ENCODE measurements at places on chromosomes 1 and 21.
A peak's percentile ranks its signal among the peaks of the same experiment; 100 is the strongest.

DNA sequence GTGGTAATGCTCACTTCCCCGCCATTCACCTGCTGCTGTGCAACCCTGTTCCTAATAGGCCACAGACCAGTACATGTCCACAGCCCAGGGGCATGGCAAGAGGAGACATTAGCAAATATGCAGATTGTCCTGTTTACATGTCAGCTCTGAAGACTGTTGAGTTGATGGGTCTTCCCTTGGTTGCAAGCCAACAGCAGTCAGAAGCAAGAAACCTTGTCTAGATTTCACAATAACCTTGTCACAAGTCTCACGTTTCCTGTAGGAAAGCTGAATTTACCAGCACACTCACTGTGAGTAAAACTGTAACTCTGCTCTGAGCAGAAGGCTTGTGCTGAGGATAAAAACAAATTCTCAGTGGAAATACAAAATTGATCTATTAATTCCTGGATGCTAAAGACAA is 195.1 kb downstream of the HLX start:
- DNase-seq: no peak

DNA sequence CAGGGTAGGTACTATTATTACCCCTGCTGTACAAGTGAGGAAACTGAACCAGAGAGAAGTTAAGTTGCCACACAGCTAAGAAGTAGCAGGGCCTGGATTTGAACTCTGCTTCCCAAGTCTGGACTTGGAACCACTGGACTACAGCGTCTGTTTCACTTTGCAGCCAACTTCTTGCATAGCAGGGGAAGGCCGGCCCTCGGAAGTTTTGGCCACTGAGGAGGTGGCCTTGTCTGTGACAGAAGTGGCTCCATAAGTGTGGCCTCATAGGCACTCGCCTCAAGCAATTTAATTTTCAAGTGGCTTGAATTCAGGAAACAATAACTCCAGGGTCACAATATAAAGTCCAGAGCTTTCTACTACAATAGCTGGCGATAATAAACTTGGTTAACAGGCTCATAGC is 41.4 kb downstream of the PLEKHA6 start:
- no peak for DNase-seq

DNA sequence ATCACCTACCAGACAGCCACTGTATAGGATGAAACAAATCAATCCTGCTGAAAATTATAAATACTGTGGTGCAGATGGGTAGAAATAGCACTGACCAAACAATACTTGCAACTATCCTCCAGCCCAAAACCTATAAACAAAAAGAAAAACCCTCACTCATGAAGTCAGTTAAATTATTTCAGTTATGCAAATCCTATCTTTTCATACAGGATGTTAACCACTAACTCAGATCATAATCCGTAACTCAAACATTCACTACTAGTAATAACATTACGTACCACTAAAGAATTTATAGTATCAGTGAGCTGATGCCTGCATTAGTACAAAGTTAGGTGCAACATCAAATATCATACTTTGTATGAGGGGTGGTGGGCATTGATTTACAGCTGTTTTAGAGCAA is 2.6 kb downstream of the NDC1 start:
- no peak for DNase-seq

GRCh38 chr1:4170548-4171340 is 270.7 kb upstream of the C1orf174 start:
- peak; percentile 67 for DNase-seq

DNA sequence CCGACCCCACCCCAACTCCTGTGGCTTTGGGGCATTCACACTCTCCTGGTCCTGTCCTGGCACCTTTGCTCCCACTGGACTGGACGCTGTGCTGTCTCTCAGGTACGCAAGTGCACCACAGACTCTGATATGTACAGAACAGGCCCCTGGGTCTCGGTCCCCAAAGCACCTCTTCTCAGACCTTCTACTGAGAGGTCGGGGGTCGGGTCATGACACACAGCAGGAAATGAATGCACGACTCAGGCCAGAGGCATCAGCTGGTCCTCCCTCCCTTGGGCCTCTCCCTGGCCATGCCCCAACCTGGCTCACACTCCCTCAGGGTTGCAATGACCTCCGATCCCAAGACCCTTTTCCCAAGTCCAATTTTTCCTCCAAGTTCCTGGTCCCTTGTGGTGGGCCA is 1.8 kb upstream of the KRTAP10-12 start:
- no peak for DNase-seq

GRCh38 chr1:236893626-236894545 is 98.8 kb downstream of the MTR start:
- no peak for DNase-seq

Data from right cardiac atrium (tissue), 5 donors.